CD4-positive, alpha-beta memory T cell (primary cell): ENCODE measurements at places on chromosomes 1 and 21. TPM values are rescaled to one million over a fixed set of nuclear protein-coding genes. Genes with fewer than 3 reads are reported as not detected.

- no peak overlapping the region for H3K4me3 ChIP-seq
- H3K27me3 ChIP-seq, result no peaks in the 10 kb centered on the region
- H3K27ac ChIP-seq, result no peak overlapping the region
- no peaks in the 10 kb centered on the region for H3K36me3 ChIP-seq
- DNase-seq, result no peak
Observed at GRCh38 chr1:63909526-63909925, 135.7 kb downstream of the ROR1 start.

- H3K4me3 ChIP-seq, result no peak overlapping the region
- no peaks in the 10 kb centered on the region for H3K36me3 ChIP-seq
- no peaks in the 10 kb centered on the region for H3K4me1 ChIP-seq
- H3K27ac ChIP-seq, result no peak overlapping the region
Observed at GRCh38 chr21:35113064-35113463, 64.0 kb upstream of the RUNX1 start.

- no peak overlapping the region for H3K4me3 ChIP-seq
- H3K36me3 ChIP-seq, result peaks cover 31% of the 10 kb centered on the region
- no peaks in the 10 kb centered on the region for H3K27me3 ChIP-seq
Observed at GRCh38 chr1:19893687-19894086, 11.5 kb downstream of the OTUD3 start.

- H3K4me3 ChIP-seq, result no peak overlapping the region
- H3K27ac ChIP-seq, result no peak overlapping the region
- no peaks in the 10 kb centered on the region for H3K36me3 ChIP-seq
- H3K4me1 ChIP-seq, result no peaks in the 10 kb centered on the region
- H3K27me3 ChIP-seq, result no peaks in the 10 kb centered on the region
Observed at GRCh38 chr1:165516469-165516868, 27.3 kb upstream of the LRRC52 start.

- no peaks in the 10 kb centered on the region for H3K27me3 ChIP-seq
- H3K27ac ChIP-seq, result no peak overlapping the region
- DNase-seq, result no peak
Observed at GRCh38 chr1:198830412-198830811, 191.6 kb downstream of the PTPRC start.

LGR6 gene
- 0.17 TPM for total RNA-seq

LRRN2 gene
- total RNA-seq, result not detected
